ENCODE measurements at places on chromosomes 5 and 9. TPM values are rescaled to one million over a fixed set of nuclear protein-coding genes. Genes with fewer than 3 reads are reported as not detected.

- no peak for DNase-seq
Measured at GRCh38 chr5:37875051-37875787, 35.4 kb upstream of the GDNF start.

GRCh38 chr5:160978944-160979343 lies 126.9 kb upstream of the ATP10B start:
- no peak for DNase-seq

DNA sequence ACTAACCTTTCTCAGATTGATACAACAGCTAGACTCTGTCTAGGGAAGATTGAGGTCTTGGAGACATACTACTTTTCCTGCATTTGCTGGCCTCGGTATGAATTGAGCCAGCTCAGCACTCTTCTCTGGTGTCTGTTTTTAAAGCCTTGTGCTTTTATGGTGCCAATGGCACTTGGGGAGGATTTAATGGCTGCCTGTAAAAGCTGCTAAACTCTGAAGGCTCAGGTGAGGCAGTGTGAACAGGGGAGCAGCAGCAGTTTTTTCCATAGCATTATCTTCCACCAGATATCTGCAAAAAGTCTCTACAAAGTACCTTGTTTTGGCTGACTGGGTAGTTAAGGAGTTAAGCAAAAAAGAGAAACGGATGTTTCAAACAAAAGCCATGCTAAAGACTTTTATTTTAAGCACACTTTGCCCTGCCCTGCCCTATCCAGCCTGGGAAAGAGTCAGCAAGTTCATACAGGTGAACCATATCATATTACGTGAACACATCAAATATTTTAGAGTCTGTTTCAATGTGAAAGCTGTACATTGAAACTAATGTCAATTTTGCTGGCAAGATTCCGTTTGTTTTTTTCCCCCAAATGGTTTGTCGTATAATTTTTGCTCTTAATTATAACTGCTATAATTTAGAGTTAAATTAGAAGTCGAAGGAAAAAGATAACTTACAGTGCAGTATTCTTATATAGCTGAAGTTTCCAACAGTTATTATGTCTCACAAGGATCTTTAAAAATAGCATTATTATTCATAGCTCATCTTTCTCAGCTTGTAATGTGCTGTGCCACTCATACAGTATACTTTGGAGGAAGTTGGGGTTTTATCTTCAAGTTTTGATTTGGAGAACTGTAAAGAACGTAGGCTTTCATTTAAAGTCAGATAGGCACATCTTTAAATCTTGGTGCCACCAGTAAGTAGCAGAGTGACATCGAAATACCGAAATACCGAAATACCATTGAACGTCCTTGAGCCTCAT lies 424.1 kb upstream of the CD180 start:
- DNase-seq: no peak

DNA sequence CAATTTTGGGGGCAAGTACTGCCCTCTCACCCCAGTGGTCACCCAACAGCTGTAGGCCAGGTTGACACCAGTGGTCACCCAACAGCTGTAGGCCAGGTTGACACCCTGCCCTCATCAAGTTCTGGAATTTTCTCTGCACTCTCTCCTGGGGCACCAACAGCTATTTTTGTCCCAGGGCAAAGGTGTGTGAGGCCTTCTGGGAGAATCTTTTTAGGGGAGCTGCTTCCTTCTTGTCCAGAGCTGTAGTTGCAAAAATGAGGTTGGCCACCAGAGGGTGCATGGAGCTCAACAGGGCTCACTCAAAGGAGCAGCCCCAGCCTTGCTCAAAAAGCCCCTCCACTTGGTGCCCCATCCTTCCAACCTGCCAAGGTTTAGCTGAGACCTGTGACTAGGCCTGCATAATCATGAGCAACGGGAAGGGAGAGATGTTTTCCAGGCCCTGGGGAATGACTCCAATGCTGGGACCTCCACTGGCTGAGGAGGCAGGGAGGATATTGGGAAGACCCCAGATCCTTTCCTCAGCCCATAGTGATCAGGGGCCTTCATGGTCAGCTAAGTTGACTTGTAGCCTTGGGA lies 10.6 kb upstream of the P4HA2 start:
- DNase-seq: peak; percentile 44

- no peak for DNase-seq
Measured at GRCh38 chr9:18359335-18359734, 114.6 kb upstream of the ADAMTSL1 start.

GRCh38 chr9:32419921-32420320 lies 35.5 kb downstream of the ACO1 start:
- DNase-seq: no peak

DNA sequence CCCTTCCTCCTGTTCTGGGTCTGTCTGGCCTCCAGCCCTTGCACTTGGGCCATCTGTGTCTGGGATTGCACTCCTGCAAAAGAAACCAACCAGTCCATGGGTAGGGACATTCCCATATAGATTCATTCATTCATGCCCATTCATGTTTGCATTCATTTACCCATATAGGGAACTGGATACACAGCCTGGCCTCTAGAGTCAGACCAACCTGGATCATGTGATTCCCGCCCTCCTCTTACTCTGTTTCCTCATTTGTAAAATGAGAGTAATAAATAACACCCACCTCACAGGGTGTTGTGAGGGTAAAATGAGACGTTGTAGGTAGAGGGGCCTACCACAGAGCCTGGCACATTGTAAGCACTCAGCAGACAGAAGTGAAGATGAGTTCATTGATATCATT lies 8.5 kb downstream of the PCDH12 start:
- DNase-seq: no peak

DNA sequence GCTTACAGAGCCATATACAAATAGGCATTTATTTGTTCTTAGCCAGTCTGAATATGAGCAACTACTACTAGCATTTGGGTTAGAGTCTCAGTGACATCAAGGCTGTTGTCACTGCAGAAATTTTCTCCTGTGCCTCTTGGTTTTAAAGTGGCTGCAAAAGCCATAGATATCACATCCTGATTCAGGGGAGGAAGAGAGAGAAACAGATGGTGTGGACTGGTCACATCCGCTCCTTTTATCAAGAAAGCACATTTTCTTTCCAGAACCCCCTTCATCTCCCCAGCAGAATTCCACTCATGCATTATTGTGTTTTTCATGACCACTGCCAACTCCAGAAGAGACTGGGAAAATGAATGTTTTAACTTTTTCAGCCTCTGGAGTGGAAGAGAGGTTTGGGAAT lies 69.8 kb downstream of the PTTG1 start:
- DNase-seq: no peak

- no peak for DNase-seq
Measured at GRCh38 chr5:9454012-9454481, 91.8 kb downstream of the SEMA5A start.

DNA sequence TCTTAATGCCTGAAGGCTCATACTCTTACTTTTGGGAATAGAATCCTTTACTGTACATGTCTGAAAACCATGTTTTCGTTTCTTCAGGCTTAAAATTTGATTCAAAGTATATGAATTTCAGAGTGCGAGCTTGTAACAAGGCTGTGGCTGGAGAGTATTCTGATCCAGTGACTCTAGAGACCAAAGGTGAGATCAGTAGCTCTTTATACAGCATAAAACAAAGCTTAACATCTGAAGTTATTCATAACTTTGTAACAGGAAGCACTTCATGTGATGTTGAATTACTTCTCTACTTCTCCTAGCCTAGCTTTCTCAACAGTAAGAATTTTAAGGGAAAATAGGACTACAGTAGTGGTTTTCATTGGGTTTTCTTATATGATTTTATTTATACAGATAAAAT lies 49.4 kb upstream of the FKTN start:
- no peak for DNase-seq

DNA sequence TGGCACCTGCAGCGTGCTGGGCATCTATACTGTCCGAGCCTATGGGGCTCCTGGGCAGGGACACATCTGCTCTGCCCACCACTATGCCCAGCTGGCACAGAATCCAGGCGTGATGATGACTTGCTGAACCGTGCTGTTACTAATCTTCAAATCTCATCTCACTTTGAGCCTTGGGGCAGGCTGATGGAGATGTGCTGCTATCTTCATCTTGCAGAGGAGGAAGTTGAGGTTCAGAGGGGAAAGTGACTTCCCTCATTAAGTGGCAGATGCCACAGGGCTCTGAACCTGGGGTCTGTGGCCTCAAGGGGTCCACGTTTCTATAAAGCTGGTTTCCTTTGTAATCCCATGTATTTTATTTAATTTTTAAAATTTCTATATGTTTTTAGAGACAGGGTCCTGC lies 4.7 kb downstream of the SLC2A6 start:
- DNase-seq: peak; percentile 60

- DNase-seq: no peak
Measured at GRCh38 chr5:127223256-127223974, 67.2 kb upstream of the MEGF10 start.

- DNase-seq: no peak
Measured at GRCh38 chr9:28805197-28805596, 1231.9 kb upstream of the C9orf72 start.

DNA sequence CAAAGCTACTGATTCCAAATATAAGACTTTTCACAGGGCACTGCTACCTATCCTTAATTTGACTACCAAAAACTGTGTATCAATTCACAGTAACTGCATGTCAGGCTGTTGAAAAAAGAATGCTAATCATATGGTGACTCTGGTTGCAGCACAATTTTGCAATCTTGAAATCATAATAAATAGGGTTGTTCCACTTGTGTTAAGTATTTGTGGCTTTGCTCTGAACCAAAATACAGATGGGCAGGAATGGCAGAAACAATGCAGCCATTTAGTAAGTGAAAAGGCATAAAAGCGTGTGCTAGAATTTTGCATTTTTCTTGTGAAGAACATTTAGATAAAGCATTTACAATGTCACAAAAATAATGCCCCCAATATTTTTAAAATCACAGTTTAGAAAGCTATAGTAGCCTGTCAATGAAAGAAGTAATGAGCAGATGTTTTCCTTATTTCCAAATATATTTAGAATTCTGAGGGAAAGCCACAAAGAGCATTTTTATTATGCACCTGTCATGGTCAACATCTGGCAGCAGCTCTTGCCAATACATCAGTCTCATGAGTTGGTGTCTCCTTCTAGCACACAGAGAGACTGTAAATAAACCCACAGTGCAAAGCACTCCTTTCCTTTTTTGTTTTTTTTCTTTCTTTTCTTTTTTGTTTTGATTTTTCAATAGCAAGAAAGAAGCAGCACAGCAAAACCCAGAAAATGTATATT lies 54.8 kb upstream of the PAM start:
- no peak for DNase-seq

The PCDHGC5 gene
- not detected for polyA plus RNA-seq

The DCTN4 gene
- 16.3 TPM for polyA plus RNA-seq

The PCDHGA8 gene
- polyA plus RNA-seq: not detected

The CCL27 gene
- not detected for polyA plus RNA-seq

The BTNL8 gene
- 0.13 TPM for polyA plus RNA-seq

Measured in CD14-positive monocyte (primary cell).